Activated T-cell treated with anti-CD3 and anti-CD28 coated beads, Interleukin-2, amount 50 U/mL, for 72 hours (primary cell): ENCODE measurements at places on chromosomes 16 and 17. TPM values are rescaled to one million over a fixed set of nuclear protein-coding genes. Genes with fewer than 3 reads are reported as not detected.

MEIOB gene
- 0.53 TPM for total RNA-seq

GRAPL gene
- 5.1 TPM for total RNA-seq

CLEC18B gene
- total RNA-seq, result 2.4 TPM

RUNDC3A gene
- 1.4 TPM for total RNA-seq

- H3K4me1 ChIP-seq, result peaks cover 46% of the 10 kb centered on the region
- DNase-seq, result no peak
- peaks cover 14% of the 10 kb centered on the region for H3K27me3 ChIP-seq
- no peak overlapping the region for H3K27ac ChIP-seq
Measured at GRCh38 chr16:56604966-56605365, 3.4 kb upstream of the MT2A start.

- H3K27me3 ChIP-seq, result no peaks in the 10 kb centered on the region
- no peak overlapping the region for H3K27ac ChIP-seq
- H3K4me1 ChIP-seq, result peaks cover 5% of the 10 kb centered on the region
- no peak overlapping the region for H3K4me3 ChIP-seq
Measured at GRCh38 chr16:12289175-12290063, 312.9 kb downstream of the SNX29 start.
